ENCODE measurements at places on chromosomes 16 and 17.

DNA sequence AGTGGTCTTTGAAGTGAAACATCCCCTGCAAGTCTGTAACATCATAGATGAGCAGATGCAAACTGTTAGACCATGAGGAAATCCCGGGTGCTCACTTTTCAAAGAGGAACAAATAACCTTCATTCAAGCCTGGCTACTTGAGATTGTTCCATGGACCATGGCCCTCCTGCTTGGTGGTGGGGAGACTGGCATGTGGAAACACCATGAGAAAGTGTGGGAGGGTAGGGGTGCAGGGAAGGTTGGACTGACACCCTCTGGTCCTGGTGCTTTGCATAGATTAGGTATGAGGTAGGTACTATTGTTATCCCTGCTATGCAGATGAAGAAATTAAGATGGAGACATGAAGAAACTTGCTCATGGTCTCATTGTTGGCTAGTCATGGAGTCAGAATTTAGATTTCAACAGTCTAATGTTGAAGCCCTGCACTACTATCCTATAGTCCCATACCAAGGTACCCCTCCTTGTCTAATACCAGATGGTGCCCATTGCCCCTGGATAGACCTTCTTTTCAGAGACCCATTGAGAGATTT, 59.0 kb downstream of the SPACA3 start:
- DNase-seq = no peak

DNA sequence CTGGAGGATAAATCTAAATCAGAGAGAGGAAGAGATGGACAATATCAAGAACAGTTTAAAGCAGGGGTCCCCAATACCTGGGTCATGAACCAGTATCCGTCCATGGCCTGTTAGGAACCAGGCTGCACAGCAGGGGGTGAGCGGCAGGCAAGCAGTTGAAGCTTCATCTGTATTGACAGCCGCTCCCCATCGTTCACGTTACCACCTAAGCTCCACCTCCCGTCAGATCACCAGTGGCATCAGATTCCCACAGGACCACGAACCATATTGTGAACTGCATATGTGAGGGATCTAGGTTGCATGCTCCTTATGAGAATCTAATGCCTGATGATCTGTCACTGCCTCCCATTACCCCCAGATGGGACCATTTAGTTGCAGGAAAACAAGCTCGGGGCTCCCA, 226.5 kb downstream of the SLC39A11 start:
- DNase-seq = no peak

GRCh38 chr17:60623415-60623814, 23.4 kb downstream of the PPM1D start:
- DNase-seq = no peak

DNA sequence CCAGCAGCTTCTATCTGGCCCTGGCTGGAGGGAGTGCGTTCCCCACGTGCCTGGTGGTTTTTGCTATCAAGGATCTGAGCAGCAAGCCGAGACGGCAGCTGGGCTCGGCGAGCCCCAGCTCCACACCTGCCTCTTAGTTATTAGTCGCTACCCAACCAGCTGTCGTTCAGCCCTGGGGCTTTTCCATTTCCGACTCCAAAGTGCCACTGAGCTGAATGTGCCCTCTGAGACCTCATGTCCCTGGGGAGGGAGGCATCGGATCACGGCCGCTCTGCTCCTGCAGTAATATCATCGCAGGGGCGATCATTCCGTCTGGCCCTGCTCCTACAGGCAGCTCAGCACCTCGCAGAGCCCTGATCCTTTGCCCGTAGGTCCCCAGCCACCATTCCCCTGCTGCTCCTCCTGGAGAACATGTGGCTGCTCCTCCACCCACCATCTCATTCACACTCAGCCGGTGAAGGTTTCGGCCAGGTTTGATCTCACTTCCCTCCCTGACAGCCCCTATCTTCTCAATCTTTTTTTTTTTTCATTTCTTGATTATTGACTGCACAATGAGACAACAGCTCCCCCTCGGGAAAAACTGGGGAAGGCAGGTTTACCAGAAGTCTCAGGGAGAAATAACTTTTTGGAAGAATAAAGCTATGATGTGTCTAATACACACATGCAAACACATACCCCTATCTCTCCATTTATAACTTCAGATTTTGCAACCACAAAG, 86.7 kb downstream of the ZFHX3 start:
- DNase-seq = no peak

DNA sequence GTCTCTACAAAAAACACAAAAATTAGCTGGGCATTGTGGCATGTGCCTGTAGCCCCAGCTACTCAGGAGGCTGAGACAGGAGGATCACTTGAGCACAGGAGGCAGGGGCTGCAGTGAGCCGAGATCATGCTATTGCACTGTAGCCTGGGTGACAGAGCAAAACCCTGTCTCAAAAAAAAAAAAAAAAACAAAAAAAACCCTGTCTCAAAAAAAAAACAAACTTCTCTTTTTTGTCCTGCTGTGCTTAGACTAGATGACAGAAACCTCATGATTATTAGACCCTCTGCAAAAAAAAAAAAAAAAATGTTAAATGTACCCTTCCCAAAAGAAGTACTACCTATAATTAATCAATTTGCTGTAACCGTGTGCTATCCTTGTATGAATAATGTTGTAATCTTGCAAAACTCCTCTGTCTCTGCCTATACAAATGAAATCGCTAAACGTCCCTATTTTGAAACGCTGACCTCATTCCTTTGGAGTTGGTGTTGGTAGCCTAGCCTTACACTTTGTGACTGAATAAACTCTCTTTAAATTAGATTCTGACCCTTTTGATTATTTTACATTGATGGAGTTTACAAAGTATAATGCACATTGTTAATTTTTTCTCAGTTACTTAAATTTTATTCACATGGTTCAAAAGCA, 13.6 kb upstream of the DHRS7B start:
- DNase-seq = no peak

DNA sequence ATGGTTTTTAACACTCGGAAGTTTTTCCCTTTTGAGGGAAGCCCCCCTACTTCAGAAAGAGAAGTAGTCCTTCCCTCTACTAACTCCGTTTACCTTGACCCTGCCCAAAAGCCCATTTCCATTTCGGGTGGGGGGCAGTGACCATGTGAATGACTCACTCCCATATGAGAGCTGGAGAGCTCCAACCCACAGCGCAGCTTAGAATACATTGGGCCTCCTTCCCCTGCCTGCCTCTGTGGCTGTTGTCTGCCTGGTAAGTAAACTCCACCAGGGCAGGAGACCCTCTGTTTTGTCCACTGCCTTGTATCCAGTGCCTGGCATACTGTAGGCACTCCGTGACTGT, 985 bp downstream of the SGSM2 start:
- peak; percentile 53 for DNase-seq

- no peak for DNase-seq
Observed at GRCh38 chr17:45370949-45371413, 54.2 kb upstream of the MAP3K14 start.

DNA sequence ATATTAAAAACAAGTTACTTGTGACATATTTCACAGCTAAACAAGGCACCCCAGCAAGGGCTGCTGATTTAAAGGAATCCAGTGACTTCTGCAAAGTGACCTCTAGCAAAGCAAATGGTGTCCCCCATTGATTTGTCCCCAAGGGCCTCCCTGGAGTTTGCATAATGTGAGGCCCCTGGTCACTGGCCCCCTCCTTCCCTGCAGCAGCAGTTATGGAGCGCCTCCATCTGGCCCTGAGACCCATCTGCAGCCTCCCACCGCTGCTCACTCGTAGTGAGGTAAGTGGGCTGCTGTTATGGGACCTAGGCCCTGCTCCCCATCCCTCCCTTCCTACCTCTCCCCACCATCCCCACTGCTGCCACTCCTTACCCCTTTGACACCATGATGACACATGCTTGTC, 19.6 kb upstream of the EEF2K start:
- peak; percentile 79 for DNase-seq

DNA sequence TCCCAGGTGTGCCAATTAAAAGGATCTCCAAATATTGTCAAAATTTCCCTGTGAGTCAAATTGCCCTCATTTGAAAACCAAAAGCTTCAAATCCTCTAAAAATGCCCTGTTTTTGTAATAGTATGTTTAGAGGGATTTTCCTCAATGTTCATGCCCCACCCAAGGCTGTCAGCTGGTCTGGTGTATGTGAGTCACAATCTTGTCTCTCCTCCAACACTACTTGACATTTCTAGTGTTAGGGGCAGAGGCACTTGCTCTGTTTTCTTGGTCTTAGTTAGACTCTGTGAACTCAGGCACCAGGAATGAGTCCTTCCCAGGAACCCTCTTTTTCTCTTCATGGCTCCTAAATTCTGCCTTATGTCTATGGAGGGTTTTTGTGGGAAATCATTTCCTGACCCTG, 634.8 kb downstream of the KCNJ2 start:
- no peak for DNase-seq

GRCh38 chr16:19126300-19126699, 12.5 kb downstream of the ITPRIPL2 start:
- DNase-seq = no peak

- DNase-seq = no peak
Observed at GRCh38 chr16:50902457-50902856, 160.6 kb downstream of the CYLD start.

DNA sequence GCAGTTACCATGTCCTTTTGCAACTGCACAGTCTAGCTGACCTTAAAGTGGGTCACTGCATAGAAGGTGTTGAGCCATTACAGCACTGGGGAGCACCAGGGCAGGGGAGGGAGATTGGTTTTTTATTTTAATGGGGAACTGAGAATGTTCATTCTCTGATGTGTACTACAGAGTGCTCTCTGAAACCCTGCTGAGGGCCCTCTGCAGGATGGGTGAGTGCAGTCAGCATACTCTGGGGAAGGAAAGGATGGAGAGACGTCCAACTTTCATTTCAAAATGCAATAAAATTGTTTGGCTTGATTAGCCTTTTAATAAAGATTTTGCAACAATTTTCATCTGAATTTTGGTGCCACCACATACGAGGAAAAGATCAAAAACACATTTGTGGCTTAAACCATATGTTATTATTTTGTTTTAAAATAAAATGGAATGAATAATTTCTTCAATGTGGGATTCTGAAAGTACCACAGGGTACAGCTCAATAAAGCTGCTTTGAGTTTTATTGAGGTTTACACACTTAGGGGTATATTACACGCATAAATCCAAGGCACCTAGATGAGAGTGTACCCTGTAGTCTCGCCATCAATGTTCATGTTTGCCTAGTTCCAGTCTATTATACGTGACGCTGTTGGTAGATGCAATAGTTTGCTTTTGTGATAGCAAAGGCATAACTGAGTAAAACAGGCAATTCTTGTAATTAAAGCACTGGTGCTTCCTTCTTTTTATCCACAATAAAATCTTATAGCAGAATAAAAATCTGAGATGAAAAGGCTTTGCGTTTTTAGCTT, 73.5 kb downstream of the SNX11 start:
- no peak for DNase-seq

GRCh38 chr16:49742428-49743202, 113.3 kb downstream of the ZNF423 start:
- DNase-seq = no peak

DNA sequence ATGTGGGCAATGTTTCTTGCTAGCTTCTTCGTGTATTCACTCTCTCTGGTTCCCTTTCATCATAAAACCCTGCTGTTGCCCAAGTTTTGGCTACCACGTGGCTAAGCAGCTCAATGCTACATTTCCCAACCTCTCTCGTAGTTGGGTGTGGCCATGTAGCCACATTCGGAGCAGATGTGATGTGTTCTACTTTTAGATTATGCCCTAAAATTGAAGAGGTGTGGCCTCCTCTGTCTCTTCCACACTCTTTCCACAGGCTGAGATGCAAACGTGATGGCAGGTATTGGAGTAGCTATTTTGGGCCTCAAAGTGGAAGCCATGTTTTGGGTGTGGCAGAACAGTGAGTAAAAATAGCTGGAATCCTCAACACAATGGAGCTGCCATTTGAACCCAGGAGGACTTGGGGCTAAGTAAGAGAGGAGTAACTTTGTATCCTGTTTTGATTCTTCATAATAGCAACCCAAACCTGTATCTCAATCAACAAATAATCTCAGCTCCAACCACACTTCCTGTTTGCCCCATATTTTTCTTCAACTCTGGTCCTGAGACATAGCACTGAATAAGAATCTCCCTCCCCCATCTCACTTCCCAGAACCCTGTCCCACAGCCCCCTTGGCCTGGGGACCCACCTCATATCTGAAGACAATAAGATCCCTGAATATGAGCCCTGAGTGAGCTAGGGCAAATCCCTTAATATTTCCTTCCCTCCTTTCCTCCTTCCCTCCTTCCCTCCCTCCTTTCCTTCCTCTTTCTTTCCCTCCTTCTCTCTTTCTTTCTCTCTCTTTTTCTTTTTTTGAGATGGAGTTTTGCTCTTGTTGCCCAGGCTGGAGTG, 4.0 kb downstream of the NUPR1 start:
- DNase-seq = no peak
